ENCODE measurements at places on chromosomes 13 and 19.

- no peak for DNase-seq
Observed at GRCh38 chr13:46638262-46638661, 85.3 kb downstream of the LRCH1 start.

DNA sequence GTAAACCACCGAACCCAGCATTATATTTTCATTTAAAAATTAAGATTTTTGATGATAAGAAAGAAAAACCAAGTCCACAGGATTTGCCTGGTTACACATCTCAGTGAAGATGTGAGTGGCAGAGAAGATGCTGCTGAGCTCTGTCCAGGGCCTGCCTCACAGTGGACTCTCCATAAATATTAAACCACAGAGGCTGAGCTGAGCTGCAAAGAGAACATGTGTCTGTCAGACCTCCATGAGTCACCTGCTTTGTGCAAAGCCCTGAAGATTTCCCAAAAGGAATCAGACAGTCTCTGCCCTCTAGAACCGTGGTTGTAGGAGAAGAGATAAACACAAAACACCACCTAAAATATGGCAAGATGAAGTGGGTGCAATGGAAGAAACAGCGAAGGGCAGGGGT, 127.2 kb upstream of the TSC22D1 start:
- no peak for DNase-seq

DNA sequence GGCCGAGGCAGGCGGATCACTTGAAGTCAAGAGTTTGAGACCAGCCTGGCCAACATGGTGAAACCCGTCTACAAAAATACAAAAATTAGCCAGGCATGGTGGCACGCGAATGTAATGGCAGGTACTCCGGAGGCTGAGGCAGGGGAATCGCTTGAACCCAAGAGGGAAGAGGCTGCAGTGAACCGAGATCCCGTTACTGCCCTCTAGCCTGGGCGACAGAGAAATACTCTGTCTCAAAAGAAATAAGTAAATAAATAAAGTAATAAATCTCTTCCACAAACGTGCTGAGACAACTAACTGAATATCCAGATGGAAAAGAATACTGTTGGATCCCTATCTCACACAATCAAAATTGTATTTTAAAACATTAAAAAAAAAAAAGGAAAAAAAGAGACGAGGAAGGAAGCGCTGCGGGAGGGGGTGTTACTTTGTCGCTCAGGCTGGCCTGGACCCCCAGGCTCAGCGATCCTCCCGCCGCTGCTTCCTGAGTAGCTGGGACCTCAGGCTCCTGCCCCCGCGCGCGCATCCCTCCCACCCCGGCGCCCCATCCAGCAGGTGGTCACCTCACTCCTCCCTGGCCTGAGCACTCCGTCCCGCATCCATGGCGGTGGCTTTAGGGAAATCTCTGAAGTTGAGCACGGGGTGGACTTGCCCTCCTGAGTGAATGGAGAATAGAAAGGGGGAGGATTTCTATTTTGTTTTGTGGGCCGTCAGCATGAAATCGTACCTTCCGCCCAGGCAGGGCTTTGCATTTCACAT, 628 bp upstream of the ZNF813 start:
- DNase-seq = no peak

- no peak for DNase-seq
Observed at GRCh38 chr13:76570510-76570971, 315.7 kb downstream of the KCTD12 start.

DNA sequence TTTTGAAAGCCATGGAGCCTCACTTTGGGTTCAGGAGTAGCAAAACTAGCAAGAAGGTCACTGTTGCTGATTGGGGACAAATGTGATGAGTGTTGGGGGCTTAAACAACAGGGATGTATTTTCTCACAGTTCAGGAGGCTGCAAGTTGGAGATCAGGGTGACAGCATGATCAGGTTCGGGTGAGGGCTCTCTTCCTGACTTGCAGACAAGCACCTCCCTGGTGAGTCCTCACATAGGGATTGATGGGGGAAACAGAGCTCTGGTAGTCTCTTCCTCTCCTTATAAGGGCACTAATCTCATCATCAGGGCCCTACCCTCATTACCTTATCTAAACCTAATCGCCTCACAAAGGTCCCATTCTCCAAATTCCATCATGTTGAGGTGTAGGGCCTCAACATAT, 179.2 kb downstream of the TSHZ3 start:
- DNase-seq = no peak

DNA sequence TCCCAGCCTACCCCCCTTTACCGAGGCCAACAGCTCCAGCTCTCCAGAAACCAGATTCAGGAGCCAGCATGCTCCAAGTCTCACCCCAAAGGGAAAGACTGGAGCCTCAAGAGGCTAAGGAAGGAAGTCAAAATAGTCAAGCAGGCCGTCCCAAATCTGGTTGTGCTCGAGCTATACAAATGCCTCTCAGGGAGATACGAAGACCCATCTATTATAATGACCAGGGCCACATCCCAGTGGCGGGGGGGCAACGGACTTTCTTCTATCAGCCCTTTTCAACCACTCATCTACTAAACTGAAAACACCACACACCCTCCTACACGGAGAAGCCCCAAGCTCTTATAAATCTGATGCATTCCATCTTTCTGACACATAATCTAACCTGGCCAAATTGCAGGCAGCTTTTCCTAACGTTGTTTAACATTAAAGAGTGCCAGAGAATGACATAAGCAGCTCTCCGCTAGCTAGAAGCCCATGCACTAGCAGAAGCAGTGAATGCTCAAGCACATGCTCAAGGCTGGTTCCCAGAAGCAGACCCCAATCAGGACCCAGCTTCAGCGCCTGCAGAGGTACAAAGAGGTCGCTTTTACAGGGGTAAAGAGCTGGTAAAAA, 104.6 kb upstream of the ZNF98 start:
- no peak for DNase-seq

DNA sequence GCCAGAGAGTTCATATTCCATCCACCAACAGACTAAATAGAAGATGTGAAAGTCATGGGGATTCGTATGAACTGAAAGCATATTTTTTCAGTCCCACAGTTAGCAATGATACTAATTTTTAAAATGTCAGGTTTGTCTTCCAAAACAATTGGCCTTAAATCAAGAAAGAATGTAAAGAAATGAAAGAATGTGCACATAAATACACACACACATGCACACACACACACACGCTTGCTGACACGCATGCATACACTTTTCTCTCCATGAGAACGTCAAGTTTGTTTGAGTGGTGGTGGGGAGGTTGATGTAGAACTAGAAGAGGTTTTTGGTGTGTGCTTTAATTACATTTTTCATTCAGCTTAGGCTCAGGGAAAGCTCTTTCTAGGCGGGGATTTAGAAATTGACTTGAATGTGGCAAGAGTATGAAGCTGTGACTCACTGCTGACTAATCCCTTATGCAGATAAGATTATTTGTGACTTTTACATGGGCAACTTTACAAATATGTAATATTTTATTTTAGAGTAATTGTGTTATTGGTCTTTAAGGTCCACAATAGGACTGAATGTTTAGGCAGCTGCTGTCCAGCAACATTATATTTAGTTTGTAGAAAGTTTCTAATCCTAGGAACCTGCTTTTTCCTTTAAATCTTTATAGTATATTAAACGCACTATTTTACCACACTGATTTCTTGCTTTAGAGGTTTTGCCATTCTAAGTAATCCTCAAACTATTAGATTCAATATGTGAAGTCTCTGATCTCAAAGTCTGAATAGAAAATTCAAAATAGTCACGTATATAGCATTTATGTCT, 18.8 kb downstream of the FLT1 start:
- DNase-seq = no peak

DNA sequence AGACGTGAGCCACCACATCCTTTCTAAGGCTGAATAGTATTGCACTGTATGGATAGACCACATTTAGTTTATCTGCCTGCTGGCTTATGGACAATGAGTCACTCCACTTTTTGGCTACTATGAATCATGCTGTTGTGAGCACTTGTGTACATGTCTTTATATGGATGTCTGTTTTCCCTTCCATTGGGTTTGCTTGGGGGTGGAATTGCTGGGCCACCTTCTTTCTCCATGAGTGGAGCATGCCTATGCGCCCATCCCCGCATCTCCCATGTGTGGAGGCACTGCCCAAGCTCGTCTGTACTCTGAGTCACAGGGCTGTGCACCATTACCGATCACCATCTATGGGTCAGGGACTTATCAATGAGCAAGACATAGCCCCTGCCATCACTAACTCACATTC, 127.2 kb upstream of the GJB6 start:
- no peak for DNase-seq

GRCh38 chr19:10256551-10256950, 4.5 kb downstream of the MRPL4 start:
- DNase-seq = no peak

DNA sequence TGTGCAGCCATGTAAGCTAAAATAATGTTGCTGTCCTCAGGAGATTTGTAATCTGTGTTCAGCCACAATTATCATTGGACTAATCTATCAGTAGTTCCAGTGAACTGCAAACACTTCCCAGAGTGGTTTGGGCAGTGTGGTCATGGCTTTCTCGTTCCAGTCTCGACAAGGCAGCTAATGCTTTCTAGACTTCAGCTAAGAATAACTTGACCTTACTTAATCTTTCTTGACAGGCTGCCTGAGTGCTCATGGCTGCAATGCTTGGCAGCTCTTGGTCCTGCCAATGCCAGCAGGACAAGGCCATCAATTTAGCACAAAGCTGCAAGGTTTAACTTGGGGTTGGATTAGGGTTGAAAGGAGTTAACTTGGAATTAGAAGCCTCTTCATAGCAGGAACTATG, 32.8 kb downstream of the ATP12A start:
- DNase-seq = no peak

- no peak for DNase-seq
Observed at GRCh38 chr19:21128901-21129698, 12.7 kb upstream of the ZNF431 start.

DNA sequence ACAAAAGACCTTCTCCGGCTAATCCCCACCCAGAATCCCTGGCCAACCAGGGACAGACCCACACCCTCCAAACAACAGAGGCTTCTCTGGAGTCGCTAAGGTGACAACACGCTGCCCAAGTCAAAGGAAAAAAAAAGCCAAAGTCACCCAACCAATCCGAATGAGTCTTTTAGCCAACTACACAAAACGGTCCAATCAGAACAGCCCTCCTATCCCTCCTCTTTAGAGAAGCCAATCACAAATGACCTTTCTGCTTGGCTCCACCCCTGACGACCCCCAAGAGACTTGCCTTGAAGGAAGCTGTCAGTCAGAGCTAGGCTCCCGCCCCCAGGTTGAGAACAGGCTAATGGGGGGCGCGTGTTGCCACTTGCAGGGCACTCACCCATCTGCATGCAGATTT, 6.6 kb upstream of the FBXW9 start:
- no peak for DNase-seq

DNA sequence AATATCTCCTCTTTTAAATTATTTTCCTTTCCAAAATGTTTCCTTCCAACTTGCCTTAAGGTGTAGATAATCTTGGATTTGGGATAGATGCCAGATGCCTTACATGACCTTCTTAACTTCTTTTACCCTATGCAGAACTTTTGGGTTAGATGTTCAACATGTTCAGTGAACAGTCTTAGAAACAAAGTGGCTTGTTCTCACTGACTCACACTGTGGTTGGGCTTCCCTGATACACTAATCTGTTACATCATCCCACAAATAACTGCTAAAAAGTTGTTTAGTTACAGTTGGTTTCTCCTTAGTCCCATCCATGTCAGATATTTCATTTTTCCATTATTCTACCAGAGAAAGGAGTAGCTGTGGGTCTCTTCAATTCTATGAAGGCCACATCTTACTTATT, 2638.2 kb downstream of the PCDH9 start:
- no peak for DNase-seq

- DNase-seq = no peak
Observed at GRCh38 chr13:84741253-84741652, 859.0 kb upstream of the SLITRK1 start.

DNA sequence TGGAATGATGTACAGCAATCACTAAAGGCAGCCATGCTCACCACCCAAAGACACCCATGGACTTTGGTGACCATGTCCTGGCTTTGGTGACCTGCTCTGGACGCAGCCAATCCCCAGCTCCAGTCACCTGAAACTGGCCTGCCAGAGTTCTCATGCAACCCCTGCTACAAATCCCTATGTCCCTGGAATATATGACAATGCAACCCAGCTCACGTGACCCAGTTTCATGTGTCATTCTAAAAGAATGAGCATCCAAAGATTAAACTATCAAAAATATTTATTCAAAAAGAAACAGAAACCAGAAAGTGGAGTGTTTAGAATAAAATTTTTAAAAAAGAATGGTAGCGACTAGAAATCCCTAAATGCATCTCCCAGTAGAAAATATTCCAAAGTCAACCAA, 203.3 kb upstream of the IRS2 start:
- no peak for DNase-seq

DNA sequence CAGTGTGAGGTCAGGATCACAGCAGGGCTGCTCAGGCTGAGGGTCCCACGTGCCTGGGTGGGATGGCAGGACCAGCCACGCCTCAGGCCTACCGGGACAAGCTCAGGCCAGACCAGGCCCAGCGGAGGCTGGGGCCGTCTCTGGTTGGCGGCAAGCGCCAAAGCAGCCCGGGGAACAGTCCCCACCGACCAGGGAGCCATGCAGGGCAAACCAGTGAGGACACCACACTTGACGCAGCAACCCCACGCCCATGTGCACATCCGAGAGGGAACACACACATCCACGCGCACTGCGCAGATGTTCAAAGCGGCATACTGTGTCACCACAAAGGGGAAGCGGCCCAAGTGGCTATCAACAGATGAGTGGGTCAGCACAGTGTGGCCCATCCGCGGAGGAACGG, 15.2 kb downstream of the IZUMO4 start:
- DNase-seq = no peak

GRCh38 chr19:18185538-18185937, 7.5 kb upstream of the MPV17L2 start:
- no peak for DNase-seq

DNA sequence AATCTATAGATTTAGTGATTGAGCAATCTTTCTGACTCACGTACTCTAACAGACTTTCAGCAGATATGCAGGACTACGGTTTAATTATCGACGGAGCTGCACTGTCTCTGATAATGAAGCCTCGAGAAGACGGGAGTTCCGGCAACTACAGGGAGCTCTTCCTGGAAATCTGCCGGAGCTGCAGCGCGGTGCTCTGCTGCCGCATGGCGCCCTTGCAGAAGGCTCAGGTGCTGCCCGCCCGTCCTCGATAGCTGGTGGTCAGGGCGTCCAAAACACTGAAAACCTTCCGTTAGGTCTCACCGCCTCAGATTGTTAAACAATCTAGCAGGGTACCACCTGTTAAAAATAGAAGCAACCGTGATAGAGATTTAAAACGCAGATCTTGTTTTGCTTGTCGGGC, 113.2 kb upstream of the MCF2L start:
- DNase-seq = no peak

DNA sequence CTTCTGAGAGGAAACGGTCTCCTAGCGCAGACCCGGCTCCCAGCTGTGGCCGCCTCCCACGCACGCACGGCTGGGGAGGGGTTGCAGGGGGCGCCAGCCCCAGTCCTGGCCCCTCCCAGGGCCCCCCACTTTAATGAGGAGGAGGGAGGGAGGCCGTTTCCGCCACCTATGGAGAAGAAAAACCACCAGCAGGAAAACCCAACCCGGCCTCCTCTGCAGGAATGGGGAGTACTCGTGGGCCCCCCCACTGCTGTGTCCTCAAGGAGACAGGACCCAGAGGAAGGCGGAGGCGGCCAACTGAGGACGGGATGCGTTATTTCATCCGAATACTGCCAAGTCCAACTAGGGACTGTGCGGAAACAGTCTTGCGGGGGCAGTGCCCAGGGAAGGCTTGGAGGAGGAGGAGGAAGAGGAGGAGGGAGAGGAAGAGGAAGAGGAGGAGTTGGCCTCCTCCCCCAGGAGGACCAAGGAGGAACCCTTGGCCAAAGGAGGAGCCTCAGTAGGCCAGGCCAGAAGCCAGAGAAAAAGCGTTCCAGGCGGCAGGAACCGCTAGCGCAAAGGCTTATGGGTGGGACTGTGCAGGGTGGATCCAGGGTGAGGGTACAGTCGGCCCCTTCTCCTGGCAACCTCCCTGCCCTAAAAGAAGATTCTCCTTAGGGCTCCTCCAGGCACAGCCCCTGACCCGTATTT, 3.9 kb upstream of the SSBP4 start:
- DNase-seq = no peak

All from stimulated activated naive B cell treated with anti-CD40 and anti-IgM and Interleukin-4, amounts not matched to agents 10 μg/mL and 1 μg/mL and 100 μg/mL, for 72 hours (primary cell).